Stimulated activated CD8-positive, alpha-beta memory T cell treated with anti-CD3 and anti-CD28 coated beads, Interleukin-4, amount 100 ng/mL, for 1 hour (primary cell): ENCODE measurements at places on chromosomes 7 and 10.

- no peak for DNase-seq
Observed at GRCh38 chr10:33102071-33102470, 144.0 kb upstream of the ITGB1 start.

DNA sequence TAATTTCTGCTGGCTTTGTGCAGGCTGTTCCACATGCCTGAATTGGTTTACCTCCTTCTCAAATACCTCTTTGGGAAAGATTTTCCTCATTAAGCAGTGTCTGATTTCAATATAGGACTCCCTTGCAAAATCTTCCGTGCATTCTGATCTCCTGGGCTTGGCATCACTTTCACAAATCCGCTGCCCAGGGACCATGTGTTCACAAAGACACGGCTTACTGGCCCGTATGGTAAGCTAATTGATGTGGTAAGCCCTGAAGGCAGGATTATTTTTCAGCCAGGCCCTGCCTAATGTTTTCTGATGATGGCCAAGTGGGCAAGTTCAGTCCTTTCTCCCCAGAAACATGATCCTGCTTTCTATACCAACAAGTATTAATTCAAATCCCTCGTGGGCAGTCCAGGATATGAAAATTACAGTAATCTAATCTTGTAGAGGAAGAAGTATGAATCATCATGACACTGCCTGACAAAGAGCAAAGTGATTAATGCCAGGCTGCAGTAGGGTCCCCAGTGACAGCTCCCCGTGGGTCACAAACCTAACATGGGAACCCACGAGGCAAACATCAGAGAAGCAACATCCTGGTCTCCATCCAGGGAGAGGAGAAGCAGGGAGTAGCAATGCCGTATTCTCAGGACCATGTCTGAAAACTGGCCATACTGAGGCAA, 11.6 kb upstream of the SVIL start:
- DNase-seq = no peak

GRCh38 chr10:73174148-73174925, 6.4 kb downstream of the FAM149B1 start:
- DNase-seq = no peak

DNA sequence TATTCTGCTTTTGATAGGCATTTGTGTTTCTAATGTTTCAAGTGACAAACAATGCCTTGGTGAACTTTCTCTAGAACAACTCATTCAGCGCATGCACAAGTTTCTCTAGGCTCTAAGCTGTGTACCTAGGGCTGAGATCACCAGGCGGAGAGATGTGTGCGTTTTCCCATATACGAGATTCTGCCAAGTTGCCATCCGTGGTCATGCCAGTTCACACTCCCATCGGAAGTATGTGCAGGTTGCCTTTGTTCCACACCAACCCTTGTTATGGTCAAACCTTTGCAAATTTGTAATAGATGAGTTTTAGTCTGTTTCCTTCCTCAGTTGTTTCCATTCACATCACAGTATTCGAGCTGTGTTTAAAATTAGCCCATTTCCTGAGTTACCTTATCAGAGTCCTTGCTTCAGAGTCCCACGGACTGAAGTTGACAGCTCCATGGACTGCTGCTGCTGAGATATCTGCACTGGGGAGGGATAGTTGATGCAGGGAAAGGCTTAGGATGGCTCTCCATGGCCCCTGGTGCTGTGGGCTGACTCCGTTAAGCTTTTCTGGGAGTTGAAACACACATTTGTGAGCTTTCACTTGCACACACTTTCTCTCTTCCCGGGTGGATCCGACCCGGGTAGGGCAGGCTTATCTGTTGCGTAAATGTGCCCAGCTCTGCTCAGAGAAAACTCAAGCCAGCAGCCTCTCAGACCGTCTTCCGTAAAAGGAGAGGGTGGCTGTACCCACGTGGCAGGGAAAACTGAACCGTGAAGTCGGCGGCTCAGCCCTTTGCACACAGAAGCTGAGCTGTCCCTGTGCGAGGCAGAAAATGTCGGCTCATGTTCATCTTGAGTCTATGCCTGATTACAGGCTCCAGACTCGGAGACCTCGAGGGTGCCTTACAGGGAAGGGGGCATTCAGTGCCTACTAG, 49.4 kb downstream of the HK1 start:
- peak; percentile 21 for DNase-seq

DNA sequence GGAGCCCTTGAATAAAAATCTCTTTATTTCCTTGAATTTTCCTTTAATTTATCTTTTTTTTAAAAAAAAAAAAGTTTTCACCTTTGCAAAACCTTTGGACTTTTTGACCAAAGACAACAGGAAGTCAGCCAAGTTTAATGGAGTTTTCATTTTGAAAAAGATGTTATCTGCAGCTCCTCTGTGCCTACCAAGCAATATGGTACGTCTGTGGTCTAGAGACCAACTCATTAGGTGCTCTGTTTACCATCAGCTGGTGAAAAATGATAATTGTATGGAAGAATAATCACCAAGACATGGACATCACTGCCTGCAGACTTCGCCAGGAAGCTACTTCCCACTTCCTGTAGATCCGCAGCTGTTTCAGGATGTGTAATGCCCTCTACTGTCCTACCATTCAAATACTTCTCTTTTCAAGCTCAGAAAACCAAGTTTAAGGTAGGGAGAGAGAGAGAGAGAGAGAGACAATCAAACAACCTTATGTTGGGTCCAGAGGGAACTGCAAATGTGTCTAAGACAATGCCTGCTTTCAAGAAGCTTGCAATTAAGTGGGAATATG, 18.7 kb downstream of the PLXNA4 start:
- DNase-seq = no peak

- DNase-seq = no peak
Observed at GRCh38 chr7:130273933-130274255, 7.2 kb downstream of the CPA2 start.

- no peak for DNase-seq
Observed at GRCh38 chr7:50346545-50347497, 42.3 kb downstream of the IKZF1 start.

- DNase-seq = no peak
Observed at GRCh38 chr10:122018491-122018890, 29.5 kb downstream of the TACC2 start.

GRCh38 chr10:79322616-79323543, 24.4 kb upstream of the PPIF start:
- DNase-seq = peak; percentile 55

GRCh38 chr7:25894002-25894901, 257.7 kb upstream of the NFE2L3 start:
- DNase-seq = no peak
